ENCODE measurements at places on chromosomes 16 and 17.

DNA sequence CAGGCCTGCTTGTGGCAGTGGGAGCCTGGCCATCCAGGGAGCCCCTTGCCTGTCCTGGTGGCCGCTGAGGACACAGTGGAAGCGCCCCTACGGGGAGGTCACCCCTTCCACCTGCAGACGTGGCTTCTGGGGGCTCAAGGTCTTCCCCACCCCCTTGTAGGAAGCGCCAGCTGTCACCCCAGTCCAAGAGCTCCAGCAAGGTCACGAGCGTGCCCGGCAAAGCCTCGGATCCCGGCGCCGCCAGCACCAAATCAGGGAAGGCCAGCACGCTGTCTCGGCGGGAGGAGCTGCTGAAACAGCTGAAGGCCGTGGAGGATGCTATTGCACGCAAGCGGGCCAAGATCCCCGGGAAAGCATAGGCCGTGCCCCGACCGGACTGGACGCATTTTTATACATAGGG is 7.4 kb upstream of the IL17C start:
- DNase-seq = no peak

DNA sequence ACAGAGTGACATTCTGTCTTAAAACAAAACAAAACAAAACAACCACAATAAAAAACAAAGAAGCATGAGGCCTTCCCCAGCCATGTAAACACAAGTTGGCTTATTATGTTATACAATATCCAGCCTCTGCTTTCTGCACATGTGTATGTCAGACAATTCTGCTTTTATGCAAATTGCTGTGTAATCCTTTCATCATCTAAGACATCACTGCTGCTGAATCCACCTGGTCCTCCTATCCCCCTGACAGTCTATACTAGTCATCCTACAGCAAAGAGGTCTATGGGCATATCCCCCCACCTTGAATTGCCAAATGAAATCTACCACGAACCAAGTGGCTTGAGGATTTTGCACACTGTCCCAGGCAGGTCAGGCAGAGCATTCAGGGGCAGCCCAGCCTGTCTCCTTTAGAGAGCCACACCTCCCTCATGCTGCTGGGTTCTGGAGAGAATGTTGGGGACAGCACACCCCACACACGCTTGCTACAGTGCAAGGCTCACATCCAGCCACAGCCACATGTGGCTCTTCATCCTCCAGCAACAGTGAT is 339.6 kb upstream of the CDH5 start:
- no peak for DNase-seq

DNA sequence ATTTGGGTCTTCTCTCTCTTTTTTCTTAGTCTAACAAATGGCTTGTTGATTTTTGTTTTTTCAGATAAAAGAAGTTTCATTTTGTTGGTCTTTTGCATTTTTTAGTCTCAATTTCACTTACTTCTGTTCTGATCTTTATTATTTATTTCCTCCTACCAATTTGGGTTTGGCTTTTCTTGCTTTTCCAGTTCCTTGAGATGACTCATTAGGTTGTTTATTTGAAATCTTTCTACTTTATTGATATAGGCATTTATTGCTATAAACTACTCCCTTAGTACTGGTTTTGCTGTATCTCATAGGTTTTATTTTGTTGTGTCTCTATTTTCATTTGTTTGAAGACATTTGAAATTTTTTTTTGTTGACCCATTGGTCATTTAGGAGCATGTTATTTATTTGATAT is 152.2 kb upstream of the MPHOSPH6 start:
- no peak for DNase-seq

DNA sequence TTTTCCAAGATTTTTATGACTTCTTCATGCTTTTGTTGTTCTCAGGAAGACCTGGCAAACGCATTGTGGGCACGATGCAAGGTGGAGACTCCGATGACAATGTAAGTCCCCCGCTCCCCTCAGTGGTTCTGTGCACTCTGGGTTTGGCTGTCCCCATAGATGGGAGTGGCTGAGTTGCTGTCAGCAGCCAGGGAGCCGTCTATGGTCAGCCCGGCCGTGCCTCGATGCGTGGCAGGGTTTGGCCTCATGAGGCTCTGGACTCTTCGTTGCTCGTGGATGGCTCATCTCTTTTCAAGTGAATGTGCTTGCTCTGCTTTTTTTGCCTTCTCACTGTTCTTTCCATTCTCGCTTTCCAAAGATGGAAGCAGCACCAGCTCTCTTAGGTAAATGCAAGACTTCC is 31.9 kb downstream of the CLUAP1 start:
- no peak for DNase-seq

DNA sequence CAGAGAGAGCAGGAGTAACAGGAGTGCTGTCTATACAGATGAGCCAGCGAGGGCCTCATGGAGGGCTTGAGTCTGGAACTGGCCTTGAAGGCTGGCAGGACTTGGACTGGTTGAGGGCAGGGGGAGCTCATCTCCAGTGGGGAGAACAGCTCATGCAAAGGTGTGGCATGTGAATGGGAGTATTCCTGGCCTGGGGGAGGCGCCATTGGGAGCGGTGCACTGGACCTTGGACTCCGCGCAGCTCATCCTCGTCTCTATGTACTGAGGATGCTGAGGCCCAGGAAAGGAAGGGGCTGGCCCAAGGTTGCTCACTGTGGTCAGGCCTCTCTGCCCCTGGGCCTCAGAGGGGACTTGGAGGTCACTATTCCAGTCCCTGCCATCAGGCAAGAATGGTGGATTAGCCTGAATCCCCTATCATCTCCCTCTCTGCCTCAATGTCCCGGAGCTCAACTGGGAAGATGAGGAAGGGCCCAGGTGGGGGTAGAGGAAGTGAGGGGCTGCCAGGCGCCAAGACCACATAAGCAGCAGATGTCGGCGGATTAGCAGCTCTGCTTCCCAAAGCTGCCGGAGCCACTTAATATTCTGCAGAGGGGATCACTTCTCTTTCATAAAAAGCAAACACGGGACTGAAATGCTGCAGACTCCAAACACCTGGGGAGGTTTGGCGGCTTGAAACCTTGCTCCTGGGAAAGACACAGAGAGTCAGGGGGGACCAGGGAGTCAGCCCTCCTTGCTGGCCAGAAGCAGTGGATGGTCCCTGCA is 88.9 kb downstream of the SDK2 start:
- DNase-seq = no peak

DNA sequence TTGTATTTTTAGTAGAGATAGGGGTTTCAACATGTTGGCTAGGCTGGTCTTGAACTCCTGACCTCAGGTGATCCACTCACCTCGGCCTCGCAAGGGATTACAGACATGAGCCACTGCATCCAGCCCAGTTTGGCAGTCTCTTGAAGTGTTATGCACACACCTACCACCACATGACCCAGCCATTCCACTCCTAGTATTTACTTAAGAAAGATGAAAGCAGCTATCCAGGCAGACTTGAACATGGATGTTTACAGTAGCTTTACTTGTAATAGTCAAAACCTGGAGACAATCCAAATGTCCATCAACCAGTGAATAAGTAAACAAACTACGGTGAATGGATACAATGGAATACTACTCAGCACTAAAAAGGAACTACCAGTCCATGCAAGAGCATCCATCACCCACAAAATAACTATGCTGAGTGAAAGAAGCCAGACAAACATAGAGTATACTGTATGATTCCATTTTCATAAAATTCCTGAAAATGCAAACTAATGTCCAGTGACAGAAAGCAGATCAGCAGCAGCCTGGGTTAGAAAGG is 37.8 kb upstream of the RASD1 start:
- DNase-seq = no peak

GRCh38 chr17:82200743-82201497 is 11.7 kb downstream of the CCDC57 start:
- no peak for DNase-seq

- DNase-seq = no peak
These were observed 70.2 kb downstream of the HIC1 start for GRCh38 chr17:2125013-2125535.

GRCh38 chr16:82509691-82510430 is 116.9 kb upstream of the CDH13 start:
- DNase-seq = no peak

Measured in germinal center (tissue), 1 donor.